BJ (cell line): ENCODE measurements at places on chromosomes 7 and 10.

DNA sequence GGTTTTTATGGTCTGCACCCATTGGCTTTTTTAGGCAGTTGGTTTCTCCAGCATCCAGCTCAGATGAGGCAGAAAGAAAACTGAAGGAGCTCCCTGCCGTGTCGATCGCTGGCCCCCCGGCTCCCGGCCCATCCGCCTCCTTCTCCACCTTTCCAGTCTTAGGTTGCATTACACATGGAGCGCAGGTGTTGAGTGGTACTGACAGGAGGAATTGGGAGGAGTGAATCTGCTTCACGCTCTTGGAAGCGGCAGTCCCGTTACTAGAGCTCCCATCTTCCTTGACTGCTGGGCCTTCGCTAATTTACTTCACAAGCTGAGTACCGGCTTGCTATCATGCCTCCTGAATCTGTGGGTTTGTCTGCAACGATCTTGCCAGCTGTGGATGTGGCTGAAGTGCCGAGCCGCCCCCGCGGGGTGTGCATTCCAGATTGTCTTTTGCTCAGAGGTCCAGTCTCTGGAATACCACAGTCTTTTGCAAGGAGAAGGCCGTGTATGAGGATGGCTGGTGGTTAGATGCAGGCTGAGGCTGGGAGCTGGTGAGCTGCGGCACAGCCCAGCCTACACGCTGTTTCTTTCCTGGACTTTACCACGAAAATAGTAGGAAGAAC, 17.1 kb downstream of the IQCE start:
- DNase-seq, result no peak

- no peak for DNase-seq
Measured at GRCh38 chr7:67671006-67671548, 674.4 kb downstream of the TYW1 start.

DNA sequence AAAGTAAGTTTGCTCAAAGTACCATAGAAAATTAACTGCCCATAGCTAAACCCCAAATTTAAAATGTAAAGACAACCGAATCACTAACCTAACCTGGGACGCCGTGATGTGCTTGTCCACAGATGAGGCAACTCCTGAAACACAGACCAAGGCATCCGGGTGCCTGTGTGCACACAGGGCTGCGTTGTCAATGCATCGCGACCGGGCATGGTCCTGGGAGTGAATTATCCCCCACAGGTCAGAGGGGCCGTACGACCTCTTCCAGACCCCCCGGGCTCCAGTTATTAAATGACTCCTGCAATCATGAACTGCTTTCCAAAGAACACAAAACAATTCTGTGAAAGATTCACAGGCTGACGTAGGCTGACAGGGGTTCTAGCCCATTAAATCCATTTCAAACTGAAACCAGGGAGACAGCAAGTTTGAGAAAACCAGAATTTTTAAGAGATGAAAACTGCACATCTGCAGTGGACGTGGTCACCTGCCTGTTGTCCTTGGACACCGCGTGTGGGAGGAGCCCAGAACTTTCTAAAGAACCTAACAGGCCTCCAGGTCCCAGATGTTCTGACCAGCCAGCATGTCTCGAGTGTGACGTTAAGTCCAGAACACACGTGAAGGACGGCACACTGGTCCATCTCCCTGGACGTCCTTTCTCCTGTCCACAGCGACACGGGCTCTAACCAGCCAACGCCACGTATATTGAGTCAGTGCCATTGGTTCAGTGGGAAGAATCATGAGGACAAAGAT, 297.8 kb downstream of the DNAJB6 start:
- no peak for DNase-seq

- DNase-seq, result no peak
Measured at GRCh38 chr10:24349379-24350001, 140.6 kb downstream of the KIAA1217 start.

DNA sequence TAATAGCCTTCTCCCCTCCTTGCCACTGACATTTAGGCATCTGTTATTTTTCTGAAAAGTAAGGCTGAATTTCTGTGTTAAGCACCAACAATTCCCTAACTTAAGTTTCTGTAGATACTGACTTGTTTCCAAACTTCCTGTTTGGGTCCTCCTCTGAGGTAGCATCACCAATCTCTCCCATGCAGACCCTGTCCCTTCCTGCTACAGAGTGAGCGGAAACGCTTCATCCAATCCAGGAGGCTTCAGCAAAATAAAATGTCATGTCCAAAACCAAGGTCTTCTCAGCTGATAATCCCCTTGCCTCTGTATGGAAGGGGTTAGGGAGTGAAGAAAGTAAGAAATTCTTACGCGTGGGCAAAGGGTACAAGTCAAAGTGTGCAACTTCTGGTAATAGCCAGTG, 29.9 kb downstream of the XPNPEP1 start:
- no peak for DNase-seq

DNA sequence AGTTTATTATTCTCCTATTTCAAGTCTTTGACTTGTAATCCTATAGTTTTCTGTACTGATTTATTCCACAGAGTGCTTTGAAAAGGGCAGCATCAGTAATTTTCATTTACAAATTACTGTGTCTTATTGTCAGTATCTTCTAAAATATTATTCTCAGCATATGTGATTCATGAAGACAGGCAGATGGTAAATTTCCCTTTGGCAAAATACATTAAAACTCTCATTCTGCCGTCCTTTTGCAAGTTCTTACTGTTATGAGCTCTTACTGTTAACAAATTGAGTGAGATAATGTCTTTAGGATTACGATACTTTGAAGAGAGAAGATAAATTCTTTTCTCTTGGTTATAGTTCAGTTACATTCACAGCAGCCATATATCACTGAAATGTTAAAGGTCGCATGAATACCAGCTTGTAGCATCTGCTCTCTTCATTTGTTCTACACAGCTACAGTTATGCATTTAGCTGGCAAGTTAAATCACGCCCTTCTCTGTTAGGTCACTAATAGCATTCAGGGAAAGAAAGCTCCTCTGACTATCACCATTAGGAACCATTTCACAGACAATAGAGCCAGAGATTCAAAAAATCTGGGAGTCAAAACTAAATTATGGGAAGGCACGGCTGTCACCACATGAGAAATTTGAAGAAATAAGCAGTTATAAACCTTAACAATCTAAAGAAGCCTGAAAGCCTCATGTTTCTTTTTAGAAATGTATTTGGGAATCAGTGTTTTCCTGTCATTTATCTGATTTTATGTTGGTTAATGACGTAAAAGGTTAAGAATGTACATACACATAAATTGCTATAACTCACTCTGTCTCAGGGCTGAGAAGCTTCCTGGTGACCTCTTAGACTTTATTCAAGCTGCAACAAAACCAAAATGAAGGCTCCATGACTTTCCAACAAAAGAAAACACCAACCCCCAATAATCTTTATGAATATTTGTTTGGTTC, 109.6 kb upstream of the SP4 start:
- no peak for DNase-seq

DNA sequence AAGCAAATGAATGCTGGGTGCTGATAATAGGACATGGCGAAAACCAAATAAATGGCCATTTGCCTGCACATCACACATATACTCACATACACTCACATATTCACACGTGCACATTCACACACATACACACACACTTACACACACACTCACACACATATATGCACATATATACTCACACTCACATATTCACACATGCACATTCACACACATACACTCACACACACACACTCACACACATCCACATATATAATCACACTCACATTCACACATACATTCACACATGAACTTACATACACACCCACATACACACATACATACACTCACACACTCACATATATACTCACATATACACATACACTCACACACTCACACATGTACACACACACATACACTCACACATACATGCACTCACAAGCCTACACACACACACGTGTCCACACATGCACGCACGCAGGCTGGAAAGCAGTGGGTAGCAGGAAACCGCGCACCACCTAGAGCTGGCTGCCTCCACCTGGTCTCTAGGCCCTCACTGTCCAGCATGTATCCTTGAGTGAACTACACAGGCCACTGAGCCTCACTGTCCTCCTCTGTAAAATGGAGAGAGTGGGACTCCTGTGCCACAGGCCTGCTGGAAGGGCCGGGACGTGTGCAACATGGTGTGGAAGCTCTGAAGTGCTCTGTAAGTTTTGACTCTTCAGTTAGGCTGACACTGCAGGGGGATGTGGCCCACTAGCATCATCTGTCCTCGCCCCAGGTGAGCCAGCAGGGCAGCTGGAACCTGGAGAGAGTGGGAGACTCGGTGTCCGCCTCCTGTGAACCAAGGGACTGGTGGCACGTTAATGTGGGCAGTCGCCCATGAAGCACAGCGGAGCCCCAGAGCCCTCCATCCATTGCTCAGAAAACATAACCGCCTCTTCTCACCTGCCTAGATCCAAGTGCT, 14.9 kb downstream of the TMEM72 start:
- no peak for DNase-seq

GRCh38 chr7:137091396-137091795, 222.9 kb downstream of the CHRM2 start:
- no peak for DNase-seq

DNA sequence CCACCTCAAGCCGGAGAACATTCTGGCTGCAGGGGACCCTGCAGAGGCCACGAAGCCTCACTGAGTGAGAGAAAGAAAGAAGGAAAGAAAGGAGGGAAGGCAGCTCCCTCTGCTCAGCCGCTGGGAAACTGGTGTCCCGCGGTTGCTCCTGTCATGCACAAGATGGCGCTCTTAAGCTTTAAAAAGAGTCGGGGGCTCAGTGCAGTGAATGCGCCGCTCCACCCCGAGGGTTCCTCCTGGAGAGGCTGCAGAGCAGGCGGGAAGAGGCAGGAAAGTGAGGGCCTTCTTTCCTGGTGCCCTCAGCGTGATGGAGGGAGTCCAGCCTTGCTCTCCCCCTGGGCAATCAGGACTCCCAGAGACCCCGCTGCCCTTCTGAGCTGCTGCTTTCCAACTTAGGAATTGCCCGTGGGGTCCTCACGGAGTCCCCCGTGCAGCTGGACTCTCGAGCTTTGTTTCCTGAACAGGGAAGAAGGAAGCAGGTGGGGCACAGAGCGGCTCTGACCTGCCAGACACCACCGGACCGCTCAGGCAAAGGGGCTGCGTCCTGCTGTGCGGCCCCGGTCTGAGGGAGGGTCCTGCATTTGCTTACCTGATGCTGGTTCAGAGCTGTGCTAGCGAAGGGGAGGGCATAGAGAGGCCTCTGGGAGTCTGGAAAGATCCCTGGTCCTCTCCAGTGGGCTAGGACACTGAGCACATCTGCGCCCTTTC, 141.9 kb upstream of the MKI67 start:
- no peak for DNase-seq

DNA sequence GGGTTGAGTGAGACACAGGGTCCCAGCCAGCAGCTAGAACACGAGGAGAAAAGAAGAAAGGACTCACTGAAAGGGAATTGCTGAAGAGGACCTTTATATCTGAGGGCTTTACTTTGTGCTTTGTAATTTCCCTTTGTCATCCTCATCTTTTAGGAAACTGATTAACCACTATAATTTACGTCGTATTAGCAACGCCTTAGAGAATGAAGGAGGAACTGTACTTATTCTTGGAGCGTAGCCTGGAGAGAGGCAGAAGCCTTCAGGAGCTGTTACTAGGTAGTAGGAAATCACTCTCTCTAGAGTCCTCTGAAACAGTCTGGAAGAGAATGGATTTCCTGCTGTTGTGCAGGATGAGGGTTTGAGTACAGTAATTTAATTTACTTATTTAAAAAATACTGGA, 101.0 kb upstream of the STEAP1B start:
- no peak for DNase-seq

DNA sequence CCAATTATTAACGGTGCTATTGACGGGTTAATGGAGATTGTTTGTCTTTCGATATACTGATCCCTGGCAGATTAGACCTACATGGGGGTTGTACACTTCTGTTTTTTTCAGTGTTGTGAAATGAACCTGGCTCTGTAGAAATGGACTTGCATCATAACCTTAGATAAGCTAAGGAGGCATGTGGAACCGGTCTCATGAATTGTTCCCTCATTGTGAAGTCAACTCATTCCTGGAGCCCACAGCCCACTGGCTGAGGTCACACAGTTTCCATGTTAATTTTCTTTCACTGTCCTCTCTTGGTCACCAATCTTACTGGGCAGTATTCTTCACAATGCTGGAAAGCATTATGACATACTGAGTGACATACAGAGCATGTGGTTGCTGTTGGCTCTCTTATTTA, 202.8 kb downstream of the BMPER start:
- DNase-seq, result no peak

GRCh38 chr7:40115936-40116335, 18.5 kb downstream of the MPLKIP start:
- no peak for DNase-seq

DNA sequence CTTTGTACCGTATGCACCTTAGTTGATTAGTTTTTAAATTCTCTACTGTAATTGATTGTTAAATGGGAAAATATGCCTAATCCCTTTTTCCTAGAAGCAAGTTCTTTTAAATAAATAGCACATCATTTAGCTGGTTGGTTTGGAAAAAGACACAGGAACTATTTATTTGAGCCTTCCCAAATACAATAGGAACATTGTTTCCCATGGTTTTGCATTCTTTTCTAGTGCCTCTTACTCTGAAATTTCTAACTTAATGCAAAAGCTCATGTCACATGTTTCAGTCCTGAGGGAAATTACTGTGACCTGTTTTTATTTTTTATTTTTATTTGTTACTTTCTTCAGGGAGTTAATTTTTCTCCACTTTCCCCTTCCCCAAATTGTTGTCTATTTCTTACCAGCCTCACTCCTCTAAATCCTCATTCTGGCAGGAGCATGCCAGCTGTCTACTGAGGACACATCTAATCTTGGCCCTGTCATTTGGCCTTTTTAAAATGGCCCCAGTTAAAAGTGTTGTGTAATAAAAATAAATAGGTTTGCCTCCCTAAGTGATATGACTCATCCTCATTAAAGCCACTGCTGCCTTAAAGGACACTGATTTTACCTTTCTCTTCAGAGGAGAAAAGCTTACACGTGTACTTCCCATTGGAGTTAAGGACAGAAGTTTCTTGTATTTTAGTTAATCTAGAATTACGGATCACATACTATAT, 94.5 kb downstream of the PPP1R3A start:
- no peak for DNase-seq

- no peak for DNase-seq
Measured at GRCh38 chr7:112905950-112906349, 115.8 kb upstream of the TMEM168 start.
